ENCODE measurements at places on chromosomes 16 and 17.

DNA sequence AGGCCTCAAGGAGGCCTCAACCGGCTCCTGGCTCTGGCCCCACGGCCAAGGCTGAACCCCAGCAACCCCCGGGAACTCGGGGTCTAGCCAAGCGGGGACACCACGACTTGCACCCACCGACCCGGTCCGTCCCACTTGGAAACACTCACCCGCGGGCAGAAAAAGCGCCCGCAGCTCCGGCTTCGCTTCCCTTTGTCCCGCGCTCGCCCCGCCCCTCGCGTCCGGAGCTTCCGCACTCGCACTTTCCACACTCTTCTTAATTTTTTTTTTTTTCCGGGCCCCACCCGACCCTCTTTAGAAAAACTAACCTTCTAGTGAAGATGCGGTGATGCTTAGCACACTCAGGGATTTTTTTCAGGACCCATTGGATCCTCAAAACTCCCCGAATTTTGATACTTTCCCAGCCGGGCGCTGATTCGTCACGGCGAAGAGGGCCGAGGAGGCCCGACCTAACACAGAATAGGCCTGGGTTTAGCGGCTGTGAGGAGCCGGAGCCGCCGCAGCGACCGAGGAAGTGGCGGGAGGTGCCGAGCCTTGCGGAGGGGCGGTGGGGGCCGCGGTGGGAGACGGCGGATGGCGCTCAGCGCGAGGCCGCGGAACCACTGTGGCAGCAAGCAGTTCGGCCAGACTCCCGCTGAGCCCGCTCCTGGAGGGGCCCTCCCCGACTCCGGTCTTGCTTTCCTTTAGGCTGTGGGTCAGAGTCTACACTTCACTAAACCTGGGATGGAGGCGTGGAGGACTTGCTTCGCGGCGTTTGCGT lies at the start of gene SMARCE1:
TSS of gene SMARCE1 (minus strand) at position 195 of the 760 bp plus-strand sequence. CDS start 2,016 bp downstream, outside the sequence.
- peak; percentile 61 for DNase-seq

- no peak for DNase-seq
Observed at GRCh38 chr16:10088380-10088793, 93.8 kb downstream of the GRIN2A start.

DNA sequence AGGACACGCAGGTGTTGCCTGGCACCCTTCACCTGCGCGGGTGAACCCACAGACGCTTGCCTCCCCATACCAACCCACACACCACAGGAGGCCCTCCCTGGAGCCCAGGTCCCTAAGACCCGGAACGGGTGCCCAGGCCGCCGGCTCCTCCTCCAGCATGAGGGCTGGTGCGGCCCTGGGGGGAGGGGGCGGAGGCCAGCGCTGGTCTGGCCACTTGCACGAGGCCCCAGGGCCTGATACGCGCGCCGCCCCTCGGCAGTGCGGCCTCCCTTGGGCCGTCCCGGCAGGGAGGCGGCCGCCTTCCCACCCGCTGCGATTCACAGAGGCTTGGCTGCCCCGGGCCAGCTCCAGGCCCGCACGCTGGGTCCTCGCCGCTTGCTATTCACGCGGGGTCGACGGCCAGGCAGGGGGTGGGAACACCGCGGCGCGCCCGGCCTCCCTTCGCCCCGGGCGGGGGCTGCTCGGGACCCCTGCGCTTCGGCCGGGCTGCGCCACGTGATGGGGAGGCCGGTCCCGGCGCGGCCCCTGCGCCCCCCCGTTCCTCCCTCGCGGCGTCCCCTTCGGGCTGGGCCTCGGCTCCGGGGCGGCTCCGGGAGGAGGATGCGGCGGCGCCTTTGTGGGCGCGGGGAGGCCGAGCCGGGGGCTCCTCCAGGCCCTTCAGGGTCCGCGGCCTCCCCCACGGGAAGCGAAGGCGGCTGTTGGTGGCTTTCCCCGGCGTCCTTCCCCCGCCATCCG lies 685 bp downstream of the FASN start:
- peak; percentile 25 for DNase-seq

- no peak for DNase-seq
Observed at GRCh38 chr17:41507315-41507880, 2.0 kb upstream of the KRT13 start.

DNA sequence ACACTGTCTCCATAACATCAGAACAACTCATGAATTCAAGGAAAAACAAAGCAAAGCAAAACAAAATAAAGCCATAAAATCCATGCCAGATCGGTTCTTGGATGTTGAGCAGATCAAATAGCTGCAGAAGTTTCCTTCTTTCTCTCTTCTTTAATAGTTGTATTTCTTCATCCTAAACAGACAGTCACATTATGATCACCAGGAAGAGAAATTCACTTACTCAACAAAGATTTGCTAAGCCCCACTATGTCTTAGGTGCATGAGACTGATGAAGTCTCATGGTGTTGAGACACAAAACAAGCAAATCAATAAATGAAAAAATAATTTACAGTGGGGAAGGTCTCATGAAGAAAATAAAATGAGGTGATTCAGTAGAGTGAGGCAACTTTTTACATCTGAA lies 72.8 kb downstream of the WIPI1 start:
- DNase-seq = no peak

DNA sequence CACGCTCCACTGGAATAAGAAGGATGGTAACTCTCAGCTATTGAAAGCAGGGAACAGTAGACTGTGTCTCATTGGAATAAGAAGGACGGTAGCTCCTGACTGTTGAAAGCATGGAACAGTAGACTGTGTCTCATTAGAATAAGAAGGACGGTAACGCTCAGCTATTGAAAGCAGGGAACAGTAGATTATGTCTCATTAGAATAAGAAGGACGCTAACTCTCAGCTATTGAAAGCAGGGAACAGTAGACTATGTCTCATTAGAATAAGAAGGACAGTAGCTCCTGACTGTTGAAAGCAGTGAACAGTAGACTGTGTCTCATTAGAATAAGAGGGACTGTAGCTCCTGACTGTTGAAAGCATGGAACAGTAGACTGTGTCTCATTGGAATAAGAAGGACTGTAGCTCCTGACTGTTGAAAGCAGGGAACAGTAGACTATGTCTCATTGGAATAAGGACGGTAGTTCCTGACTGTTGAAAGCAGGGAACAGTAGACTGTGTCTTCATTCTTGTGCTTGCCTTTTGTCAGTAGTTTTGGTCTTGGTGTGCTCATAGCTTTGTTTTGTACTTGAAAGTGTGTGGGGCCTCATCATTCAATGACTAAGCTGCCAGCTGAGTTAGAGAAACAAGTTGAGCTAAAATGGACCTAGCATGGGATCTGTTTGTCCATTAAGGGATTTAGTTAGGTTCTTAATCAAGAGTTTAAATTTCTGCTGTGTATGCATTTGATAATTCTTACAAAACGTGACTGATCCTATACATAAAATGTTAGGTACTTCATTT lies 58.5 kb downstream of the BANP start:
- DNase-seq = no peak

GRCh38 chr16:72743011-72743761 lies 304.7 kb downstream of the ZFHX3 start:
- DNase-seq = no peak

DNA sequence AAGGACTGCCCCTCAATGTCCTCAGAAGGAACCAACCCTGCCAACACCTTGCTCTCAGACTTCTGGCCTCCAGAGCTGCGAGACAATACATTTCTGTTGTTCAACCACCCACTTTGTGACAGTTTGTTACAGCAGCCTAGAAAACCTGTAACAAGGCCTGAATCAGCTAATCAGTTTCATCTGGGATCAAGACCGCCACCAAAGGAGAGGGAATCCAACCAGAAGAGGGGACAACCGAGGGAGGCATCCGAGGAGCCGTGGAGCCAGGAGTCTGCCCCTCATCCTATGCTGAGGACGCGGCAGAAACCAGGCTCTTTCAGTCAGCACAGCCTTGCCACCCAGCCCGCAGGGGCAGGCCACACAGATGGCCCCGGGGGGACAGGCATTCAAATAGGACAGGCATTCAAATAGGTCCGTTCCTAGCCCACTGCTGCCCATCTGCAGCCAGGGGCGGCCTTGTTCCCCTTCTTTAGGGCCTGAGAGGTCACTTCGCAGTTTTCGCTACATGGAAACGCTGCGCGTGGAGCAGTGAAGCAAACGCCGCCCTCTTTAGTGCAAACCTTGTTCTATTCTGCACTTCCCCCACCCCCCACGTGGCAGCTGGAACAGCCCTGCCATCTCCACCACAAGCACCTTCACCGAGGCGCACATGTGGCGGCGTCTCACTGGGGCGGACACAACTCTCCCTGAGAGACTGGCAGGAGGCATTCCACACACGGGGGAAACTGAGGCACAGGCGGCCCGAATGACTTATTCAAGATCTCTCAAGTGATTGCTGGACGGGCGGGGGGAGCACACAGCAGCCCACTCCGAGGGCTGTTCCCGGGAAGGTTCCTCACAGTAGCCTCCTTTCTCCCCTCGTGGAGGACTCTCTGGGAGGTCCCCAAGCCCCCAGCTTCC lies 26.7 kb downstream of the FA2H start:
- no peak for DNase-seq

DNA sequence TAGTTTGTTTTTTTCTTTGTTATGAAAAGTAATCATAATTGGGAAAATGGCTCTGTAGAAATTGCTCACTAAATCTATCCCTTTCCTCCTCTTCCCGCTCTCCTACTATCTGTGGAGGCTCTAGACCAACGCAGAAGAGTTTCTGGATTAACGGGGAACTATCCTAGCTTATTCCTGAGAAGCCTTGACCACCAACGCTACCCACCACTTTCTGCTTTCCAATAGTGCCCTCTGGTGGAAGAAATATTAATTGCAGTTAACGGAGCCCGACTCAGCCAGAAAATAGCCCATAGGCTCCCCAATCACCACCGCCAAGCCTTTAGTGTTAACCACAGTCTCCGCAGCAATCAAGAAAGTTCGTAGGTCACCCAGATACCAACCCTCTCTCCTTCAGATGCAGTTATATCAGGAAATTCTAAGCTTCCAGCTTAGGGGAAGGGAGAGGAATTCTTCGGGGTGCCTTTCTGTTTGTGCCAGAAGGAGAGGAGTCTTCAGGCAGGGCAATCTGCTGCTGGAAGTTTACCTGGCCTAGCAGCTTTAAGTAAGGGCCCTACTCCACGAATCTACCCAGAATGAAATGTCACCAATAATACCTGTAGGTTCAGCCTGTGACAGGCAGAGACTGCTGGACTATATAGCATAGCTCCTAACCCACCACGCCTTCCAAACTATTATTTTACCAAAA lies 23.0 kb upstream of the NSRP1 start:
- peak; percentile 22 for DNase-seq

- no peak for DNase-seq
Observed at GRCh38 chr17:77644181-77645071, 314.1 kb upstream of the TNRC6C start.
